Midbrain (tissue), 1 donor: ENCODE measurements at places on chromosomes 2 and 18.
A peak's percentile ranks its signal among the peaks of the same experiment; 100 is the strongest.

- DNase-seq = peak; percentile 87
Observed at GRCh38 chr2:100381240-100381639, 36.2 kb downstream of the CHST10 start.

DNA sequence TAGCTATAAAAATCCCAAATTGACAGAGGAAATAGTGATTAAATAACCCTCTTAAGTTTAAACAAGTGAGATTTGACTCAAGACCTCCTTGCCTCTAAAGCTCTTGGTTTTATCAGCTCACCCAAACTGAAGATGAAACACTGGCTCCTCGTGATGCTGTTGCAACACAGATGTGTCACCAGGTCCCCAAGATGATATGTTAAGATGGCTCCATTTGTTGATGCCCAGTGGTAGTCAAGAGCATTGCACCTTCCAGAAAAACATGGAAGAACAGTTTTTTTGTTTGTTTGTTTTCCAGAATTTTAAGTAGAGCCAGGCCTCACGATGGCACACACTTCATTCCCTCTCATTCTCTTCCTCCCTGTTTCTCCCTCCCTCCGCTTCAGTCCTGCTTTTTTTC lies 399.8 kb downstream of the TXNL1 start:
- no peak for DNase-seq

DNA sequence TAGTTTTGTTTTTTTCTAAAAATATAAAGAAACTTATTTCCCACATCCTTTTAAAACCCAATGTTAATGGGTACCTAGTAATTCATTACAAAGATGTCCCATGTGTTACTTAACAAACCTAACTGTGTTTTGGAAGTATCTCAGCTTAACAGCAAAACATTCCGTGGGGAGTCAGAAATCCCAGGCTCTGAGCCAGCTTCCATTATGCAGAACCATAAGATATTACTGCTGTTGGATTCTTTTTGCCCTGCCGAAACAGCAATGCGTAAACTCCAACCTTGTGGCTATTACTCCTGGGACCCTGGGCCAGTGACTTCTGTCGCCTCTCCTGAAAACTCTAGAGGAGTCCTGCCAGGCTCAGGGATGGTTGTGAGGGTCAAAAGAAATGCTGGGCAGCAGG lies 174.1 kb downstream of the UXS1 start:
- DNase-seq = no peak

GRCh38 chr2:203077451-203077850 lies 62.8 kb downstream of the NBEAL1 start:
- no peak for DNase-seq

GRCh38 chr2:222174450-222174849 lies 124.3 kb downstream of the PAX3 start:
- DNase-seq = no peak

GRCh38 chr2:196249860-196250259 lies 78.5 kb upstream of the STK17B start:
- DNase-seq = no peak

GRCh38 chr2:38185012-38185491 lies 109.1 kb upstream of the CYP1B1 start:
- no peak for DNase-seq

DNA sequence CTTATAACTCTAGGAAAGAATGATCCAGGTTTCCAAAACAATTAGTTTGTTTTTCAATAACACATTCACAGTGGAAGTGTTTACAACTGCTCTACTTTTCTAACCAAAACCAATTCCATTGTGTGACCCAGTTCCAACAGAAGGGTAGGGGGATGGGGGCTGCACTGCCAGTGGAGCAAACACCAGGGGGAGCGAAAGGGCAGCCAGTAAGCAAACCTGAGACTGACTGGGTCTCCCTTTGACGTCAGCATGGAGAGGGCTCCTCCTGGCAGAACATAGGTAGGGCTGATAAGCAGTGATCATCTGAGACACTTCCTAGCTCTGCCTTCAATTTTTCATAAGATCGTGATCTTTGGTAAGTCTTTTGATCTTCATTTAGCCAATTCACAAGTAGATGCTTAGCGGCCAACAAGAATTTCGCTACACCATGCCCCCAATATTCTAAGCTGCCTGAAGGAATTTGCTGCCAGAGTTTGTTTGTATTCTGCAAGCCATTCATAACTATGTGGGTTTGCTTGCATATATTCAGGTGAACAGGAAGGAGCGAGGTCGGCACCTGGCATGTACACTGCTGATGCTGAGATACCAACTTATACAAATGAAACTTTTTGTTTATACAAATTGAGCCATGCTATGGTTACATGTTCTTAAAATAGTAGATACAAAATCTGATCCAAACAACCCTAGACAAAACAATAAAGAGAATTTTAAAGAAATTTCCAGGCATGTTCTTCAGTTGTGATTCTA lies 45.9 kb downstream of the ST6GAL2 start:
- DNase-seq = peak; percentile 14

DNA sequence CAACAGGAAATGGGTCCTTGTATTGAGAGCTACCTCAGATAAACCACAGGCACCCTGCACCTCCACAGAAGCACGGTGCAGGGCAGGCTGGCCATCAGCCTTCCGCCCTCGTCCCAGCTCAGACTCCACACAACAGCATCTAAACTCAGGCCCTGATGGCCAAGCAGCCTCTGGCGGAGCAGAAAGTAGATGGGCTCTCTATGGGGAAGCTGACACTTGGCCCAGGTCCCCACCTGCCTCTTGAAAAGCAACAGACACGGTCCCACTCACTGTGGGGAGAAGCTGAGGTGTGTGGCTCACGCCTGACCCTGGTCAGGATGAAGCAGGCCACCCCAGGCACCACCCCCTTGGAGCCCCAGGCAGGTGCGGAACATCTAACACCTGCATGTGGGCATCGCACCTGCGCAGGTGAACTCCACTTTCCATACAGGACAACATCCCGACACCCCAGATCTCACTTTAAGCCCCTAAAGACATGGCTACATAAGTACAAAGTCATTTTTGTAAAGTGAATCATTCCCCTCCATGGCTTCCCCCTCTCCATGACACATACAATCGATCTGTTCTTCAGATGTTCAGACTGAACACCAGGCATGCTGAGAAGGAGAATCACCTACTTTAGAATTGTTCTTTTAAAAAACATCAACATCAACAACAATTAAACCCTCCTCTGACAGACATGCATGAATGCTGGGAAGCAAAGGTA lies 208.4 kb downstream of the ZBTB7C start:
- DNase-seq = no peak

GRCh38 chr2:238160206-238161129 lies 1.7 kb downstream of the ERFE start:
- DNase-seq = no peak

DNA sequence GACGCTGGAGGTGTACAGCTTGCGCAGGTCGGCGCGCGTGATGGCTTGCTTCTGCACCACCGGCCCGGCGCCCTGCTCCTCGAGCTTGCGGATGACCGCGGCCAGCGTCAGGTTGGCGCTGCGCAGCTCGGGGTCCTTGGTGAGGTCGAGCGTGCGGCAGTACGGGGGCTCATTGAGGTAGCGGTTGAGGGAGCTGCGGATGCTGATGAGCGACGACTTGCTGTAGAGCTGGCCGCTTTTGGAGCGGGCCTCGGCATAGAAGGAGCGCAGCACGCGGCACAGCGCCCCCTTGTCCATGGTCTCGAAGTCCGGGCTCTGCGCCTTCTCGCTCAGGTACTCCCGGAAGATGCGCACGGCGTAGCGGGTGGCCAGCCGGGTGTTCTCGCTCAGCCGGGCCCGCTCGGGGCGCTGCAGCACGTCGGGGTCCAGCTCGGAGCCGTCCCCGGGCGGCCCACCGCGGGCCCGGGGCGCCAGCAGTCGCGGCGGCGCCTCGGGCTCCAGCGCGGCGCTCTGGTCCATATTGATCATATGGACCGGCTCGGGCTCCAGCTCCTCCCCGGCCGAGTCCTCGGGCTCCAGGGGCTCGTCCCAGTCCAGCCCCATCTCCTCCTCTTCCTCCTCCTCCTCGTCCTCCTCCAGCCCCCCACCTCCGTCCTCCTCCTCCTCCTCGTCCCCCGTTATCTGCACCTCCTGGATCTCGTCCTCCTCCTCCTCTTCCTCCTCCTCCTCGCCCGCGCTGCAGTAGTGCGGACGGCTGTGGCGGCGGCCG lies 523 bp downstream of the KCTD1 start:
- peak; percentile 47 for DNase-seq

- no peak for DNase-seq
Observed at GRCh38 chr2:238095143-238095542, 5.0 kb upstream of the ESPNL start.

- DNase-seq = no peak
Observed at GRCh38 chr18:45834306-45834705, 8.8 kb downstream of the SIGLEC15 start.

DNA sequence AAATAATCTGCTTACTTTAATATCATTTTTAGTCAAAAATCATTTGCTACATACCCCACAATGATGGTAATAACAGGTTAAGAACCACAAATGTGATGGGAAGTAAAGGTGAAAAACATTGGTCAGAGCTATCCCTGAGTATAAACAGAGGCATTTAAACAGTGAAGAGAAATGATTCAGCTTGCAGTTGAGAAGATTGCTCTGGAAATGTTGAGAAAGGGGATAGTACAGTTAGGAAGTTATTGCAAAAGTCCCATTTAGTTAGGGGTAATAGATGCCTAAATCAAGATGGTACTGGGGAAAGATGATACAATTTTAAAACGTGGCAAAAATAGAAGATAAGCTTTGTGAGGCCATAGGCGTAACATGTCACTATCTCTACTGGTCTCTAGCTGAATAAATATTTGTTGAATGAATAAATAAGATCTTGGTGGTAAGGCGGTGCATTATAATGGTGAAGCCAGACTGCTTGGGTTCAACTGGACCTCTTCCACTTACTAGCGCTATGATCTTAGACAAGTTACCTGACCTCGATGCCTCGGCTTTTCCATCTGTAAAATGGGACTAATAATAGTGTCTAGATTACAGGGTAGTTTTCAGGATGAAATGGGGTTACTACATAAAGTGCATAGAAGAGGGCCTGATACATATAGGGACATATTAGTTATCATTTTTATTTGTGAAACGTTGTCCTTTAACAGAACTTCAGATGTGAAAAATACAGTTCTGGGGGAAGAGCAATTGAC lies 2.0 kb upstream of the BZW1 start:
- DNase-seq = no peak

GRCh38 chr2:3476985-3477327 lies 42.4 kb downstream of the ADI1 start:
- DNase-seq = no peak

DNA sequence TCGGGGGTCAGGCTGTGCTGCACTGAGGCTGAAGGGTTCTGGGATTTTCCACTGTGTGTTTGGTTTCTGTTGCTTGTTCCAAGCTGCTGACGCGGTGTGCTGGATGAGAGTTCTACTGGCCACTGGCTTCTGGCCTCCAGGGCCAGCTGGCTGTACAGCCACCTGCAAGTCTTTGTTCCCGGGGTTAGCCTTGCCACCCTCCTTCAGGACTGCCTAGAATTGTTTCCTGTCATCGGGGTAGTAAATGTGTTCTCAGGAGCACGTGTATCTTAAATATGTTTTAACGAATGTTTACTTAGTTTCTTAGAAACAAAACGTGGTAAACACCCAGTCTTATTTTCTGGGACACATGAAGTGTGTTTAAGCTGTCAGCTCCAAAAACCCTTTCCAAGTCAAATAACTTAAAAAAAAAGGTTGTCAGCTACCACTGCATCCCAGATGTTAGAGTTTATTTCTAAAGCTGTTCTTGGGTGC lies 231.2 kb downstream of the AGAP1 start:
- peak; percentile 54 for DNase-seq

- no peak for DNase-seq
Observed at GRCh38 chr18:3993941-3994687, 461.0 kb downstream of the DLGAP1 start.

DNA sequence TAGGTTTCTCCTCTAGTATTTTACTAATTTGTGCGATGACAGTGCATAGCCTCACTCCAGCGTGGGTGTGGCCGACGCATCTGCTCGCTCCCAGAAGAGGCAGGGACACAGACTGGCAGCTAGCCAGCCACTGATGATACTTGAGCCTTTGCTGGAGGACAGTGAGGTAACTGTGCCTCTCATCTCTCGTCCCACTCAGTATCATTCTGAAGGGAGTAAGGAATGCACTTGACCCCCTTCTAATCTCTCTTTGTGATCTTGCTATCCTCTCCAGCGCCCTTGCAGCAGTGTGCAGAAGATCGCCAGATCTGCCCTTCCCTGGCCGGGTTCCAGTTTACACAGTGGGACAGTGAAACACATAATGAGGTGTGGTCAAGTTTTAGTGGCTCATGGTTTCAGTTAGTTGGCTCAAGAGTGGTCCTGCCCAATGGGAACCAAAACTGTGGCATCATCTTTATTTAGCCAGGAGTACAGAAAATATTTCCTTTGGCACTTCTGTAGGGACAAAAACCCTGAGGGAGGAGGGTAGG lies 17.5 kb downstream of the NCAPH start:
- DNase-seq = no peak

DNA sequence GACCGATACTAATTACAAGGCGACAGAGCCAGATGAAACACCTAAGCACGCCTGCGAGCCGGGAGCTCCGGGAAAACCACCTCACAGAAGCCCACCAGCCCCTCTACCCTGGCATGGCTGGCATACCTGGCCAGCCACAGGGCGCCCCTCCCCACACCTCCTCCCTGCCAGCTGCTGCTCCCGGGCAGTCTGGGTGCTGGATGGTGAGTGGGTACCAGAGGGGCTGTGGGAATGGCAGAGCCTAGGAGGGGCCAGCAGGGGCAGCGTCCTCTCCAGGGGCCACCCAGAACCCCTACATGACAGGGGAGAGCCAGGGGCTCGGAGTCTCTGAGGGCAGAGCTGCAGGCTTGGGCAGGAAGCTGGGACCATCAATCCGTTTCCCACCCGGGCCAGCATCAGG lies 58.7 kb upstream of the GPC1 start:
- no peak for DNase-seq

DNA sequence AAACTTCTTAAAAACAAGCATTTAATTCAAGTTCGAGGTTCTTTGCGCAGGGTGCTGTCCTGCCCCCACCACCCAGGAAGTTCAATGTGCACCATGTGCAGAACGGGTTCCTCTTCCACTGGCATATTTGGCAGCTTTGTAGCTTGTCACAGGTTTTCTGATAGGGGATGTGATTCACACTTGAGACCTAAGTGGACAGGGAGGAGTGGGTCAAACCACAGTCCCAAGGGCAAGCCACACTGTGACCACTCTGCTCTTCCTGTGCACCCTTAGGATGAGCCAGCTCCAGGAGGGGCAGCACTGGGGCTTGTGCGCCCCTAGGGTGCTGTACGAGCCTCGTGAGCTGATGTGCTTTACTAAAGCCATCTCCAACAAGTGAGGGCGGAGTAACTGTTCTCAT lies 82.5 kb downstream of the TGFA start:
- DNase-seq = peak; percentile 8

- no peak for DNase-seq
Observed at GRCh38 chr18:5195656-5196055, 1.4 kb downstream of the AKAIN1 start.

- DNase-seq = no peak
Observed at GRCh38 chr18:63082366-63083019, 237.1 kb downstream of the BCL2 start.

GRCh38 chr18:43524260-43524659 lies 247.0 kb upstream of the SYT4 start:
- no peak for DNase-seq
